Mucosa of gallbladder (tissue), 1 donor: ENCODE measurements at places on chromosomes 16 and 17.
A peak's percentile ranks its signal among the peaks of the same experiment; 100 is the strongest.

DNA sequence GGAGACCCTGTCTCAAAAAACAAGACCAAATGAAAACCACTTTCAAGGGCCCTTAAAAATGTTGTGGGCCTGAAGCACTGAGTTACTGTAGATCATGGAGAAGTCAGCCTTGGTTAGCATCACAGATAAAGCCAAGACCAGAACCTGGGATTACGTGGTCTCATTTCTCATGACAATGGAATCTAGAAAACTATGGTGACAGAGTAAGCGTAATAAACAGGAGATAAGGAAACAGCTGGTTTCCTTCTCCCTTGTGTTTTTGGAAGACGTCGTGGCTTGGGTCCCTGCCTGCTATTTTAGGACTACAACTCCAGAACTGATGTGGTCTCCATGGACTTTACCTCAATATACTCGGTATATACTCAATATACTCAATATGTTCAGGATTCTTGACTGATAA lies 180.7 kb upstream of the ZFHX3 start:
- DNase-seq: peak; percentile 33

DNA sequence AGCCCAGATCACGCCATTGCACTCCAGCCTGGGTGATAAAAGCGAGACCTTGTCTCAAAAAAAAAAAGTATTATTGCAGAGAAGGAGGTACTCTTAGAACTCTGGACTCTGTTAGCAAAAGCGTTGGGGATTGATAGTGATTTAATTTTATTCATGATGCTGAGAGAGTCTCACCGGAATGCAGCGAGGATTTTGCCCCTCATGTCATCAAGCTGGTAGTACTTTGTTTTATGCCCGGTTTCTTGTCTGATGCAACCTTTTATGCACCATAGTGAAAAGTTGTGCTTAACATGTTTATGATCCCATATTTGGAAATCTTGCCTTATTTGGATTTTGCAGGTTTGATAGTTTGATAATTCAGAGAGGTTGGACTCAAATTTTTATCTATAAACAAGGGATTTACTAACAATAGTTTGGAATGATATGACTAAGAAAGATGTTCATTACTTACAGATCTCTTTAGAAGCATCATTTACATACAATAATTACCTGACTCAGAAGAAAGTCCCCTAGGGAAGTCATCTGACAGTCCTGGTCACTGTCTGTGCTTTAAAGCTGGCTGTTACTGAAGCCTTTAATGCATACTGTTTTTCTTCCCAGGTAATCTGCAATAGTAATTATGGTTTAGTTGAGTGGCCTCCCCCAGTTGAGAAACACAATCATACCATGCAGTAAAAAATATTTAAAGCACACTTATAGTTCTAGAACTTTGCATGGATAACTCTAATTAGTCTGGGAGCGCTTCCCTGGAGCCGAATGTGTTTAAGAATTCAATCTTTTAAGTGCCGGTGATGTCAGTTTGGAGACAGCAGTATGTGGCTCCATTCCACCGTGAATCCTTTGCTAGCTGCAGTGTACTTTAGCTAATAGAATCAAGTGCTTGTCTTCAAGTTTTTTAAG lies 120.9 kb downstream of the PRKCA start:
- DNase-seq: no peak

- DNase-seq: no peak
Observed at GRCh38 chr17:66126231-66126630, 65.7 kb downstream of the CEP112 start.

GRCh38 chr16:89373355-89374110 lies 116.8 kb downstream of the ANKRD11 start:
- DNase-seq: peak; percentile 60

- no peak for DNase-seq
Observed at GRCh38 chr16:81397058-81397878, 47.3 kb upstream of the CMIP start.

GRCh38 chr17:49508061-49508865 lies 13.2 kb downstream of the NGFR start:
- DNase-seq: no peak

- no peak for DNase-seq
Observed at GRCh38 chr16:22296225-22297113, 740 bp upstream of the POLR3E start.

GRCh38 chr16:23072769-23073549 lies 76.3 kb downstream of the USP31 start:
- no peak for DNase-seq

DNA sequence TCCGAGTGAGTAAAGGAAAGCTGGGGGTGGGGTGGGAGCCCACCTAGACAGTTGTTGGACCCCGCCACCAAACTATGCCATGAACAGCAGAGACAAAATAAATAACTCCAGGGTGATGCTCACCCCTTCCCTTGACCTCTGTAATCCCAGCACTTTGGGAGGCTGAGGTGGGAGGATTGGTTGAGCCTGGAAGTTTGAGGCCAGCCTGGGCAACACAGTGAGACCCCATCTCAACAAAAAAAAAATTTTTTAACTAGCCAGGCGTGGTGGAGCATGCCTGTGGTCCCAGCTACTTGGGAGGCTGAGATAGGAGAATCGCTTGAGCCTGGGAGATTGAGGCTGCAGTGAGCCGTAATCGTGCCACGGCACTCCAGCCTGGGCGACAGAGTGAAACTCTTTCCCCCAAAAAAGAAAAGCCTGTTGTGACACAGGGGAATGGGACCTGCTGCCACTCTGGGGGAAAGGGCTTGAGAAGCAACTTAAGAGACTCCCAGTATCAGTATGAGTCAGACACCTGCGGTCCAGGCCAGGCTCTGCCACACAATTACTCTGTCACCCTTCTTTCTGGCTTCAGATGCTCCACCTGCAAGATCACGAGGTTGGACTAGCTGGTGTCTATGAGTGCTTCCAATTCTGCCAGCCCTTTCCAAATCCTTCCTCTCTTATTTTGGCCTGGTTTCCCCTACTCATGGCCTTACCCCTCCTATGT lies 5.0 kb downstream of the SGCA start:
- no peak for DNase-seq

- DNase-seq: no peak
Observed at GRCh38 chr17:3213587-3213986, 6.1 kb downstream of the OR1A1 start.

- no peak for DNase-seq
Observed at GRCh38 chr17:9750524-9750923, 40.9 kb downstream of the DHRS7C start.

GRCh38 chr17:16814439-16814838 lies 124.4 kb downstream of the CCDC144A start:
- no peak for DNase-seq

- DNase-seq: no peak
Observed at GRCh38 chr16:50808929-50809538, 67.1 kb downstream of the CYLD start.

DNA sequence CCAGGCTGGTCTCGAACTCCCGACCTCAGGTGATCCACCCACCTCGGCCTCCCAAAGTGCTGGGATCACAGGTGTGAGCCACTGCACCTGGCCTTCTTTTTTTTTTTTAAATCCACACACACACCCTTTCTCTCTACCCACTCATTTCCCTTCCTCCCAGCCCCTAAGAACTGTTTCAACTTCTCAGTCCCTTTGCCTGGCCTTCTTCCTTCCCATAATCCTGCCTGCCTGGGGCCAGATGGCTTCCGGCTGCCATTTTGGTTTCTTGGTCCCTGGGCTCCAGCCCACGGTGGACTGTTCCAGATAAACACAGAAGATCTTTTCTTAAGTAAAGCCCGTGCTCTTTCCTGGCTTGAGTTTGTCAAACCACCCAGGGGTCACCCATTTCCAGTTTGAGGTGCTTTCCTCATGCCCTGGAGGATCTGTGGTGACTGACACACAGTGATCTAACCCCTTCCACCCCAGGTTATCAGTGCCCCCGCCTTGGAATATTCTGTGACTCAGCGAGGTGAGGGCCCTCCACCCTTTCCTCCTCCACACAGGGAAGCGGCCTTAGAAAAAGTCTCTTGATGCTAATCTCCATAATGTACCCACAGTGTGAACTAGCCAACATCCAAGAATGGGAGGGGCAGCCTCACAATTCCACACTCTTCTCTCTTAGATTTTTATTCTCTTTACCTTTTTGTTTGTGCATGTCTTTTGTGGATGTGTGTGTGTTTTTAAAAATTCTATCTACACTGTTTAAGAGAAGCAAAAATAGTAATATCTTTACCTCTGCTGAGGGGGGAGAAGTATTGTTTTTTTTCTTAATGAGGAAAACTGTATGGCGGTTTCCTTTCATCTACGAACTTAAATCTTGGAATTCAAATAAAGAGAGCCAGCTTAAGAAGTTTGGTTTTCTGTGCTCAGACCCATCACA lies 60.0 kb downstream of the CRISPLD2 start:
- DNase-seq: no peak

DNA sequence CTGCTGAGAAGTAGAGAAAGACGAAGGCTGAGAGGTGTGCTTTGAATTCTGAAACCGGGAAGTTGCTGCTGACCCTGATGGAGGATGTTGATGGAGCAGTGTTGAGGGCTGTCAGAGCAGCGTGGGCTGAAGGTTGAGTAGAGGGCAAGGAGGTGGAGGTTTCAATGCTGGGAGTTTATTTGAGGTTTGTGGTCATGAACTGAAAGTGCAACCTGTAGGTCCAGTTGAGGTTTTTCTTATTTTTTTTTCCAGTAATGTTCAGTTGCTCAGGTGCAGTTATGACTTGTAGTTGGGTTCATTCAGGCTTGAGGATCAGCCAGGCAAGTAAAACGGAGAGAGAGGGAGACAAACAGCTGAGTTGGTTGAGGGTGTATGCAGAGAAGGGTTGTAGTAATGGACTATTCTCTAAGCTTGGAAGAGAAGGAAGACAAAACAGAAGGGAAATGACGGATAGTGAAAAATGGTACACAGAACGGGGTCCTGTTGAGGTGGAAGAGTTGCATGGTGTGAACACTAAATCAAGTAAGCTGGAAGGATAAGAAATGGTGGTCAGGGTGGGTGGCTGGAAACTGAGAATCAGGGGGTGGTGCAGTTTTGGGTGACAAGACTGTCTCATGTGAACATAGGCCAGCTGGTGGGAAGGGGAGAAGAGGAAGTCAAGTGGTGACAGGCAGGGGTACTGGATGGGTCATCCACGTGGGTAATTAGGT lies 8.7 kb upstream of the UBE2G1 start:
- DNase-seq: no peak

DNA sequence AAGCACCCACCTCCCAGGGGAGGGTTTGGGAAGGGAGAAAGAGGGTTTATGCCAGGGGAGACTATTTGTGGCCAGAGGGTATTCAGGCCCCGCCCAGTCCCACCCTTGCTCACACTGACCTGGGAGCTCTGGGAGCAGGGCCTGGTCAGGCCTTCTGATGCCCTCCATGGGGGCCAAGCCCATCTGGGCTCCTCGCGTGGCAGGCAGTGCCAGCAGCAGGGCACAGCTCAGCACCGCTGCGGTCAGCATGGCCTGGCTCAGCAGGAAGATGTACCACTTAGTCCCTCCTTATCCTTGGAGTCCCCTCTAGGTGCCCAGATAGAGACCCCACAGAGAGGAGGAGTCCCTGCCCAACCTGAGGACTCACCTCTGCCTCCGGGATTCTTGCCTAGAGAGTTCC lies at the start of gene AGRP:
Gene AGRP, minus strand, starts transcription at position 398 of the 400 bp plus-strand sequence. Its CDS starts 149 bp downstream, at position 249.
- no peak for DNase-seq

- DNase-seq: no peak
Observed at GRCh38 chr16:19639986-19640421, 78.0 kb downstream of the KNOP1 start.

- peak; percentile 41 for DNase-seq
Observed at GRCh38 chr16:2838928-2839327, 8.8 kb downstream of the ZG16B start.

DNA sequence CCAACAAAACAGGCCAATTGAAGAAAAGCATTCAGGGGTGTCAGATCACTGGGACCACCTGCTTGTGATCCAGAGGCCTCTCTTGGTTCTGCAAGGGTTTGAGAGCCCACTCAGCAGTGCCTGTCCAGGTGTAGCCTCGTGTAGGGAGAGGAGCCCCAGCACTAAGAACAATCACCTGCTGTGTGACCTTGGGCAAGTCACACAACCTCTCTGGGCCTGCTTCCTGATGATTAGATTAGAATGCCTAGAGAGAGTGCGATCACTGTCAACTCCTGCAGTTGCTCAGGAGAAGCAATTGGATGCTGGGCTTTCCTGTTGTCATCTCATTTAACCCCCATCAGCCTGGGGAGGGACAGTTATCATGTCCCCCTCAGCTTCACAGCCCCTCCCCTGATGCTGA lies 10.2 kb downstream of the DLX3 start:
- no peak for DNase-seq

DNA sequence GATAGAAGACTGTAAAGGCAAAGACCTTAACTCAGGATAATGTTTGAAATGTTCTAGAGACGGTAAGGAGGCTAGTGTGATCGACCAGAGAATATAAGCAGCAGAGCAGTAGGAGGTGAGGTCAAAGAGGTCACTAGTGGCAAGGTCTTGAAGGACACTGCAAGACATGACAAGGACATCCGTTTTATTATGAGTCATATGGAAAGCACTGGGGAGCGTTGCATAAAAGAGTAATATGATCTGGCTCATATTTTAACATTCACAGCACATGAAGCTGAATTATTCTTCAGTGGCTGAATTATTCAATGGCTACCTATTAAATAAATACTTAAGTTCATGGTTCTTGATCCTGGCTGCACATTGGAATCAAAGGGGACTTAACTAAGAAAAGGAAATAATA lies 123.7 kb downstream of the SOX9 start:
- DNase-seq: no peak

DNA sequence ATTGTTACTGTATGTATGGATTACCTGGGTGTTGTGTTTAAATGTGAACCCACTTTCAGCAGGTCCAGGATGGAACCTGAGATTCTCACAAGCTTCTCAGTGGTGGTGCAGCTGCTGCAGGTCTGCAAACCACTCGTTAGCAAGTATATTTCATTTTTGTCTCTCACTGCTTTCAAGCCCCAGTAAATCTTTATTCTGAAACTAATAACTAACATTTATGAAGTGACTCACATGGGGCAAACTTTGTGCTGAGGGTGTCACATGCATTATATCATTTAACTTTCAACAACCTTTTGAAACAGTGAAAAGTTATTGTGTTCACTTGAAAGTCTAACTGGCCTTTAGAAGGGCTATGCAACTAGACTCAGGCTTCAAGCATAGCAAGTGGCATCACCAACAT lies 98.9 kb upstream of the DYNLRB2 start:
- no peak for DNase-seq

- DNase-seq: no peak
Observed at GRCh38 chr17:50248255-50248654, 26.0 kb upstream of the TMEM92 start.

- DNase-seq: no peak
Observed at GRCh38 chr17:44318077-44318892, 6.3 kb downstream of the SLC25A39 start.

- no peak for DNase-seq
Observed at GRCh38 chr17:9021158-9021991, at the start of gene NTN1. TSS of gene NTN1 (plus strand) at chr17:9021510. CDS start at chr17:9022374, 864 bp downstream.
